GM23338 (cell line): ENCODE measurements at places on chromosomes 12 and 14. TPM values are rescaled to one million over a fixed set of nuclear protein-coding genes. Genes with fewer than 3 reads are reported as not detected.

Gene OTX2
- total RNA-seq, result 21.2 and 23.9 TPM in 2 replicates

Gene DNAI7
- not detected in 2 replicates for total RNA-seq

Gene OR11H6
- total RNA-seq, result not detected in 2 replicates

DNA sequence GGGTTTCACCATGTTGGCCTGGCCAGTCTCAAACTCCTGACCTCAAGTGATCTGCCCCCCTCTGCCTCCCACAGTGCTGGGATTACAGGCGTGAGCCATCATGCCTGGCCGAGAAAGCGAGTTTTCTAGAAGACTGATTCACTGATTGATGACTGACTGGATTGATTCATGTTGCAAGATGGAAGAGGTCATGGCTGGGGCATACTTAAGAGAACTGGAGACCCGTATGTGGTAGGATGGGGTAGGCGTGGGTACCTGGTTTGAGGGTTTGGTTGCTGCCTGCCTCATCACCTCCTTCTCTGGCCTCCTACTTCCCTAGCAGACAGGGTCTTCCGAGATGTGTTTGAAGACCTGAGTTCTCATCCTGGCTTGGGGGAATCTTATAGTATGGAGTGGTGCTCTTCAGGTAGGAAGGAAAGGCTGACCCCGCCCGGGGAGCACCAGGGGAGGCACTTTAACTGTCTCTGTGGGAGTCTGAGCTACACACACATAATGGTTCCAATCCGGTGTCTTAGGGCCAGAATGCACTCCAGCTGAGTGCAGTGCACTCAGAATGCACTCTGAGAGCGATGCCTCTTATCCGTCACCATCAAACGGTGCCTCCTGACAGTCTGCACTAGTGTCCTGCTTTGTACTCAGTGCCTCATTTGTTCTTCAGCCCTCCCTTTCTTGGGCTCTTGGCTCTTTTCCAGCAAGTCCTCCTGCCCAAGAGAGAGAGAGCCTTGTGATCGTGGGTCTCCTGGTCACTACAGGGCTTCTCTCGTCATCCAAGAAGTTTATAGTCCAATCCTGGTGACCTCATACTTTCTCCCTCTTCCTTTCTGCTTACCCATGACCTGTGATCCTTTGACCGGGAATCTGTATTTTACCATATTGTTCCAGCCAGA, 19.7 kb downstream of the PLEKHG3 start:
- DNase-seq, result no peak
- H3K36me3 ChIP-seq, result no peaks in the 10 kb centered on the region; the same call in 1 of the 2 replicates
- no peak overlapping the region for H3K27ac ChIP-seq
- no peak overlapping the region for H3K4me3 ChIP-seq
- no peaks in the 10 kb centered on the region for H3K27me3 ChIP-seq
- H3K4me1 ChIP-seq, result peaks cover 68% of the 10 kb centered on the region

GRCh38 chr12:42361909-42362646, 36.1 kb downstream of the PPHLN1 start:
- no peak overlapping the region for H3K4me3 ChIP-seq
- peaks cover 16% of the 10 kb centered on the region for H3K4me1 ChIP-seq
- no peak overlapping the region for H3K27ac ChIP-seq
- no peak for DNase-seq

- no peak overlapping the region for H3K4me3 ChIP-seq
- no peak overlapping the region for H3K27ac ChIP-seq
- DNase-seq, result no peak
Observed at GRCh38 chr12:58966939-58967338, 46.6 kb upstream of the LRIG3 start.

DNA sequence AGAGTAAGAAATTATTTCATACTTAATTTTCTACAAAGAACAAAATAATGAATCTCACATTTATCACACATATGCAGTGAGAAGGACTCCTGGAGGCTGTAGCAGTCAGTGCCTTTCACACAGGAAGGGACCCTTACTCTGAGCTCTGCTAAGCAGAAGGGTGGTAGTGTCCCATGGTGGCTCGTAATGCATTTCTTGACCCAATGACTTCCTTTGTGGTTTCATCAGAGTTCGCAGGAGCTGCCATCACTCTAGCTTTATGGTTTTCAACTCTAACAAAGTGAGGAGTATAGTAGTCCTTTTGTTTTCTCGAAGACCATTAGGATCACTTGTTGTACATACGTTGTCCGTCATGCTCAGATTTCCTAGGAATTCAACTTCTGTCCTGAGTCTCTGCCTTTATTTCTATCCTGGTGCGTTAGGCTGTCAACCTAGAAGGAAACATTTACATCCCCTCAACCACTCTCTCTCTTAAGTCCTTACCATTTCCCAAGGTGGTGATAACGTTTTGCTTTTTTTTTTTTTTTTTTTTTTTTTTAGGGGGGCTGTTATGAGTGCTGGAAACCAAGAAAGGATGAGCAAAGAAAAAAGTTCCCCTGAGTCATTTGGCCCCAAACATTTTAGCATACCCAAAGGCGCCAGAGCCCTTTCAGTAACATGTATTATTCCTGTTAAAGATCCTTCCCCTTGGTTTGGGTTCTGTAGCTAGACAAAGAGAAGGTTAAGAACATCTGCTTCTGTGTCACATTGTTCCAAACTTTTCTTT, 37.2 kb downstream of the GABARAPL1 start:
- no peak for DNase-seq
- no peaks in the 10 kb centered on the region for H3K27me3 ChIP-seq
- H3K27ac ChIP-seq, result no peak overlapping the region
- no peak overlapping the region for H3K4me3 ChIP-seq
- no peaks in the 10 kb centered on the region for H3K36me3 ChIP-seq

GRCh38 chr14:28783664-28784063, 17.1 kb downstream of the FOXG1 start:
- peaks cover 48% of the 10 kb centered on the region for H3K4me1 ChIP-seq
- no peak overlapping the region for H3K27ac ChIP-seq
- peaks cover 85% of the 10 kb centered on the region for H3K27me3 ChIP-seq
- H3K4me3 ChIP-seq, result peak overlapping the region; percentile 59

GRCh38 chr14:88584451-88584850, 21.6 kb downstream of the ZC3H14 start:
- DNase-seq, result no peak
- no peaks in the 10 kb centered on the region for H3K27me3 ChIP-seq
- peaks cover 45% of the 10 kb centered on the region for H3K36me3 ChIP-seq
- H3K27ac ChIP-seq, result no peak overlapping the region

DNA sequence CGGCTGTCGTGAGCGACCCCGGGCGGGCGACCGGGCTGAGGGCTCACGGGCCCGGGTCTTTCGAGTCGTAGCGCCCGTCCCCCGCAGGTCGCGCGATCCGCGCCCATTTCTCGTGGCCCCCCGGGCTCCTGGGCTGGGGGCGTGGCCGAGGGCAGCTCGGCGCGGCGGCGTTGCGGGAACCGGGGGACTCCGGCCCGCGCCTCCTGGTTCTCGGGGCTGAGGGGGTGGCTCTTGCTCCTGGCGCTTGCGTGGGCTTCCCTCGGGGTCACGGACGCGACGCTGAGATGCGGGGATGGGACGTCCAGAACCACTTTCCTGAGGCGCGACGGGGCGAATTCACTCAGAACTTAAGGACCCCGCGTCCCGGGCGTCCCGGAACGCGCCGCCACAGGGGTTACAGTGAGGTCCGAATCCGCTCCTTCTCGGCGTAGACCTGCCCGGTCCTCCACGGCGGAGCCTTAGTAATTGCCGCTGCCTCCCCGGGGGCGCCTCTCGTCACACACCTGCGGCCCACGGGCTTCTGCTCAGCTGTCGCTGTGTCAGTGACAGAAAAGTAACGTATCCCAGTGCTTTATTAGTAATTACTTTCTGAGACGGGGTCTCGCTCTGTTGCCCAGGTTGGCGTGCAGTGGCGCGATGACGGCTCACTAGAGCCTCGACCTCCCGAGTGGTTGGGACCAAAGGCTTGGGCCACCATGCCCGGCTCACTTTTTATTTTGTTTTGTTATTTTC, 606 bp downstream of the EP400 start:
- peaks cover 12% of the 10 kb centered on the region for H3K4me1 ChIP-seq
- H3K27me3 ChIP-seq, result no peaks in the 10 kb centered on the region
- H3K36me3 ChIP-seq, result no peaks in the 10 kb centered on the region
- peak overlapping the region; percentile 91 for H3K4me3 ChIP-seq

Gene TAS2R9
- total RNA-seq, result 0.19 TPM in 1 of 2 replicates, not detected in the other

Gene RND1
- 7.4 and 10.4 TPM in 2 replicates for total RNA-seq

DNA sequence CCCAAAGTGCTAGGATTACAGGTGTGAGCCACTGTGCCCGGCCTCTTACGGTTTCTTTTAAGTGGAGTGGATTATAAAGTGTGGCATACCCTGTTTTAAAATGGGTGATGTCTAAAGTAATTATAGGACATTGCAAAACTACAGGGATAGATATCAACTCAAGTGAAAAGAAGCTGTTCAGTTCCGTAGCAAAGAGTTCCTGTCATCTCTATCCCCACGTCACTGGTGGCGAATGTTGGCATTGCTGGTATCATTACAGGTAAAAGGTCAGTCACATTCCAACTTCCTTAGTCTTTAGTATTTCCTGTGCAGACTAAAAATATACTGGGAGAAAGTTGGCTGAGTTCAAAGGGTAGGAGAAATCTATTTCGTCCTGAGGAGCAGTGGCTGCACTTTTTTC, 95.6 kb upstream of the SLC38A2 start:
- no peak overlapping the region for H3K27ac ChIP-seq
- no peaks in the 10 kb centered on the region for H3K36me3 ChIP-seq
- no peak for DNase-seq
- H3K4me1 ChIP-seq, result peaks cover 12% of the 10 kb centered on the region

DNA sequence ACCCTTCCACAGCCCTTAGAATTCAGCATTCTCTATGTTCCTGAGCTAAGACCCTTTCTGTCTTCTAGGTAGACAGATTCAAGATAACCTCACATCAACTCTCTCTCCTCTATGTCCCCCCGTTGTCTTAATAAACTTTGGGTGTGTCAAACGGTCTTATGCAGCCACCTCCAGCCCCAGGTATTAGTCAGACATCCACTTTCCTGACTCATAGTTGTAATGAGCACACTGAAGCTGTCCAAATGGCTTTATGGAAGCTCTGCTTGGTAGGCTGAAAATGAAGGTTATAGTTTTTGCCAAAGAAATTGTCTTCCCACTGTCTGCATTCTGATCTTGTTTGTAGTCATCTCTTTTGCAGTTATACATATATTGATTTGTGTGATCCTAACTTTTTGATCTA, 482.0 kb downstream of the RMST start:
- H3K36me3 ChIP-seq, result no peaks in the 10 kb centered on the region
- H3K27ac ChIP-seq, result no peak overlapping the region
- no peaks in the 10 kb centered on the region for H3K27me3 ChIP-seq
- DNase-seq, result no peak
- no peak overlapping the region for H3K4me3 ChIP-seq
- H3K4me1 ChIP-seq, result peaks cover 5% of the 10 kb centered on the region; the same call in 1 of the 2 replicates

- no peaks in the 10 kb centered on the region for H3K27me3 ChIP-seq
- H3K4me3 ChIP-seq, result no peak overlapping the region
- peaks cover 9% of the 10 kb centered on the region for H3K4me1 ChIP-seq
- H3K27ac ChIP-seq, result no peak overlapping the region
Observed at GRCh38 chr12:1845886-1846285, 25.5 kb downstream of the LRTM2 start.
